ENCODE measurements at places on chromosomes 1 and 21. TPM values are rescaled to one million over a fixed set of nuclear protein-coding genes. Genes with fewer than 3 reads are reported as not detected.

DNA sequence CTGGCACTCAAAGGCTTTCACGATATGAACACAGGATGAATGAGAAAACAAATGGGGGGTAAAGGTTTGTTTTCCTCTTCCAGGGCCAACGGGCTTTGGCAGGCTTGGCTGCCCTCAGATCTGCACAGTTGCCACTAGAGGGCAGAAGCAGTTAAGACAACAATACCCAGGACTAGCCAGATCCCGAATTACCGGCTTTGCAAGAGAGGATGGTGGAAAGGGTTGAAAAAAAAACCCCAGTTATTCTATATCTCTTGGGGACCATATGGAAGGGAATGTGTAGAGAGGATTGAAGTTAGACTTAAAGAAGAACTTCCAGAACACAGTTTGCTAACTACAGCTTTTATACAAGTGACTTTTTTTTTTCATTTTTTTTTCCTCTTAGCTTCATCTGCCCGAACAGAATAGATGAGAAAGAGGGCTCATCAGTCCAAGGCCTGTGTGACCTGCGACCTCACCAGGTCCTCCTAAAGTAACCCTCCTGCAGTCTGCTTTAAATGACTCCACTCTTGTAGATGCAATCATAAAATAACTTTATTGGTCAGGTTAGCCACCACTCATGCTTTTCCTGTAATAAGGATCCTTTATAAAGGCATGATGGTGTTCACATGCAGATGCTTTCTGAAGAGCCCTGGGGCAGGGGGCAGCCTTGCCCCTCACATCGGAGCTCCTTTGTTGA lies 10.7 kb downstream of the FMOD start:
- no peaks in the 10 kb centered on the region for H3K4me1 ChIP-seq
- H3K4me3 ChIP-seq: no peak overlapping the region
- peak; percentile 84 for DNase-seq
- peaks cover 26% of the 10 kb centered on the region for H3K27me3 ChIP-seq

DNA sequence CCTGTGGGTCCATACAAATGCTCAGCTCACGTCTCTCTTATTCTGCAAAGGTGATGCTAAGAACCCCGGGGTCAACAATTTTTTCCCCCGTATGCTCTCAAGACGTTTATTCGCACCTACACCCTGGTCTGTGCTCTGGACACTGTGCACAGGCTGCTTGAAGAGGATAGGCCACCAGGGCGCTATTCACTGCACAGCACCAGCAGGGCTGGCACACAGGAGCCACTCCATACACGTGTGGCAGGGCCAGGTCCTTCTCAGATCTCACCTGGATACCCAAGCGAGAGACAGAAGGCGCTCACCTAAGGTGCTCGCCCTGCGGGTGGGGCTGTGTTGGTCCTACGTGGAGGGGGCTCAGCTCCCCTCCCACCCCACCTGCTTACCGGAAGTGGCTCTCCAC lies 16.7 kb downstream of the TMEM63A start:
- DNase-seq: no peak
- H3K27ac ChIP-seq: no peak overlapping the region
- no peaks in the 10 kb centered on the region for H3K4me1 ChIP-seq

DNA sequence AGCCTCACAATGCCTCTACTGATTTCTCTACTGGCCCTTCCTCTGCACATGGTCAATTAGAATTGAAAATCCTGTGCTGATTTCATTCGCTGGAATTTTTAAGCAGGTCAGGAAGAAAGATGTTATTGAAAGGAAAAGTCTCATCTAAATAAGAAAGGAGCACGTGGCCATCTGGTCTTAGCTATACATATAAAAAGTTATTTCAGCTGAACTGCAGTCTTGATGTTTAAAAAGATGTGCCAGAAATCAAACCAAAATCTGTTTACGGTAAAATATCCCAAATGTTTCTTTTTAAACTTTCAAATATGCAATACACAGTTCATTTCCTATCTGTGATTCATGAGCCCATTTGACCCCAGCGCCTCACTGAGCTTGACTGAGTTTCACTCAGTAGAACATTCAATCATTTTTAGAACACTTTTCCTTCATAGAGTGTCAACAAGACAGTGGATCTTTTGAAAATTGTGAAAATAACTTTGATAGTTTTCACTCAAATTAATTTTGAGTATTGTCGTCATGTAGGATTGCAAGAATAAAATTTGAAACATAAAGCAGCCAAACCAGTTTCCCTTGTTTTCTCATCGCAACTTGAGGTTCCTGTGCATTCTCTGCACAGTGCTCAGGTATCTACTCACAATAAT lies 293.6 kb downstream of the PTPRC start:
- no peaks in the 10 kb centered on the region for H3K27me3 ChIP-seq
- DNase-seq: no peak
- no peak overlapping the region for H3K27ac ChIP-seq
- H3K4me3 ChIP-seq: no peak overlapping the region
- H3K4me1 ChIP-seq: no peaks in the 10 kb centered on the region

GRCh38 chr21:31887391-31887841 lies 14.6 kb downstream of the HUNK start:
- H3K4me1 ChIP-seq: no peaks in the 10 kb centered on the region
- no peak overlapping the region for H3K4me3 ChIP-seq
- no peaks in the 10 kb centered on the region for H3K36me3 ChIP-seq
- no peak overlapping the region for H3K27ac ChIP-seq
- DNase-seq: peak; percentile 47
- H3K27me3 ChIP-seq: peaks cover 19% of the 10 kb centered on the region

DNA sequence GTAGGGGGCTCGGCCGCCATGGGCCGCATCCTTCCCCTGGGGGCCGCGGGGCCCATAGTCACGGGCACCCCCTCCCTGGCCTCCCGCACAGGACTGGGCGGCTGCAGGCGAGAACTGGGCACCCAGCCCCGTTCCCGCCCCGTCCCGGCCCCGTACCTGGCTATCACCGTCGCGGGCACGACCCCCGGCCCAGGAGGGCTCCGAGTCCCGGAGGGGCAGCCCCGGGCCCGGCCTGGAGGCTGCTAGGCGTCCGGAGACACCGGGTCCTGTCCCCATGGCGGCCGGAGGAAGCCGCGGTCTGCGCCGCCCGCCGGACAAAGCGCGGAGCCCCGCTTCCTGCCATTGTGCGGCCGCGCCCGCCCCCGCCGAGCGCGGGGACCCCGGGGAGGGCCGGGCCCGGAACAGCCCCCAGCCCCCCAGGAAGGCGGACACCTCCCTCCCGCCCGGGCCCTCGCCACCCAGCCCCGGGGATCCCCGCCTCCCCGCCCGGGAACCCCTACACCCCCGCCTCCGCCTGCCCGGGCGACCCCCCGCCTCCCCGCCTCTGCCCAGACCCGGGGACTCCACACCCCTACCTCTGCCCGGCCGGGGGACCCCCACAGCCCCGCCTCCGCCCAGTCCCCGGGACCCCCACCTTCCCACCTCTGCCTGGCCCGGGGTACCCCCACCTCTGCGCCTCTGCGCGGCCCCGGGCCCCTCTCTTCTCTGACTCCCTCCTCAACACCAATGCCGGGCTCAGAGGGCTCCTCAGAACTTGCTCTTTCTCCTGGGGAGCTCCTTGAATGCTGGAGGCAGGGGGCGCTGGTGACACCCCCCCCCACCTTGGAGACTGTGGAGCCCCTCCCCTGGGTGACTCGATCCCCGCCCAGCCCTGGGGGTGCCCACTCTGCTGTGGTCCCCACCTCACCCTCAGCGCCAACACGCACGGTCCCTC lies 6.0 kb downstream of the PLEKHG5 start:
- peak; percentile 54 for DNase-seq
- no peaks in the 10 kb centered on the region for H3K36me3 ChIP-seq
- peaks cover 76% of the 10 kb centered on the region for H3K27me3 ChIP-seq
- no peak overlapping the region for H3K4me3 ChIP-seq
- no peak overlapping the region for H3K27ac ChIP-seq

- no peak for DNase-seq
- no peak overlapping the region for H3K27ac ChIP-seq
- no peaks in the 10 kb centered on the region for H3K27me3 ChIP-seq
Measured at GRCh38 chr1:61315011-61315410, 232.7 kb downstream of the NFIA start.

DNA sequence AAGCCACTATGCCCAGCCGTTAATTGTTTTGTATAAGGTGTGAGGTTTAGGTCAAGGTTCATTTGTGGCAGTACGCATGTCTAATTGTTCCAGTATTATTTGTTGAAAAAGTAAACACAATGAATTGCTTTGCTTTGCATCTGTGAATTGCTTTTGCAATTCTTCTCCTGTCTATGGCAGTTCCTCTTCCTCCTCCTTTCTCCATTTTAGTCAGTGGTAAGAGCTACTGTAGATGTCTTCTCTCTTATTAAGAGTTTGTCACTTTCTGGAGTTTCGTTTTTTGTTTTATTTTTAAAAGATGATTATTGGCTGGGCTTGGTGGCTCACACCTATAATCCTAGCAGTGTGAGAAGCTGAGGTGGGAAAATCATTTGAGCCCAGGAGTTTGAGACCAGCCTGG lies 29.2 kb downstream of the C1orf185 start:
- H3K4me1 ChIP-seq: no peaks in the 10 kb centered on the region
- H3K27ac ChIP-seq: no peak overlapping the region
- H3K4me3 ChIP-seq: no peak overlapping the region
- DNase-seq: no peak

DNA sequence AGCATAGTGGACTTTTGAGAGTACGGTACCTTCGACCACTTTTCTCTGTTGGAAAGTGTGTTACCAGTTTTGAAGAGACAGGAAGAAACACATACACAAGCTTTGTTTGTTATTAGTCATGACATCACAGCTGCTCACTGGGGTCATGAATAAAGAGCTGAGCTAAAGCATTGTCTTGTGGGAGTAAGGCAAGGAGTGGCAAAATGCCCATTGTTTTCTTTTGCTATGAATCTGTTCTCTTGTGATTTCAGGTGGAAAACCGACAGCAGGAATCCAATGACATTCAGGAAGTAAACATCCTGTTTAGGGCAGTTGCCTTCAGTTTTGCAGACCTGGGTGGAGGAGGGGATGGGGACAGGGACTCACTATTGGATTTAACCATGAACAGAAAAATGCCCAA lies 66.2 kb downstream of the RGL1 start:
- no peak for DNase-seq
- no peak overlapping the region for H3K4me3 ChIP-seq
- no peak overlapping the region for H3K27ac ChIP-seq
- H3K4me1 ChIP-seq: no peaks in the 10 kb centered on the region
- peaks cover 15% of the 10 kb centered on the region for H3K27me3 ChIP-seq

DNA sequence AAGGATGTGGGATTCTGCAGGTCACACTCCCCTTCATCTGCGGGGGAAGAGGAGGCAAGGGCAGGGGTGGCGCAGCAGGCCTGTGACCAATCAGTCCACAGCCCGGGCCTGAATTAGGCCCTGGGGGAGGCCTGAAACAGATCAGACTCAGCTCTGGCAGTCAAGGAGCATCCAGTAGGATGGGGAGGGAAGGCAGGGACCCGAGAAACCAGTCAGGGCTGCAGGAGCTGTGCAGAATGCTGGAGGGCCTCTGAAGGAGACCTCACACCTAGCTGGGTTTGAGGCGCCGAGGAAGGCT lies 12.7 kb downstream of the TNNT2 start:
- no peaks in the 10 kb centered on the region for H3K36me3 ChIP-seq
- peaks cover 3% of the 10 kb centered on the region for H3K4me1 ChIP-seq
- no peak for DNase-seq
- H3K4me3 ChIP-seq: no peak overlapping the region

HPDL gene
- not detected for total RNA-seq

DNALI1 gene
- total RNA-seq: 2.2 TPM
